ENCODE measurements at places on chromosomes 6 and 20. TPM values are rescaled to one million over a fixed set of nuclear protein-coding genes. Genes with fewer than 3 reads are reported as not detected.

GRCh38 chr6:129767776-129768485 lies 58.0 kb upstream of the ARHGAP18 start:
- no peak for DNase-seq

GRCh38 chr6:119442776-119443184 lies 93.2 kb upstream of the MAN1A1 start:
- DNase-seq: no peak

- DNase-seq: no peak
These were observed 178.2 kb downstream of the SOX4 start for GRCh38 chr6:21771626-21772320.

- DNase-seq: peak; percentile 12
These were observed 7.4 kb upstream of the BPIFA3 start for GRCh38 chr20:33209789-33210188.

DNA sequence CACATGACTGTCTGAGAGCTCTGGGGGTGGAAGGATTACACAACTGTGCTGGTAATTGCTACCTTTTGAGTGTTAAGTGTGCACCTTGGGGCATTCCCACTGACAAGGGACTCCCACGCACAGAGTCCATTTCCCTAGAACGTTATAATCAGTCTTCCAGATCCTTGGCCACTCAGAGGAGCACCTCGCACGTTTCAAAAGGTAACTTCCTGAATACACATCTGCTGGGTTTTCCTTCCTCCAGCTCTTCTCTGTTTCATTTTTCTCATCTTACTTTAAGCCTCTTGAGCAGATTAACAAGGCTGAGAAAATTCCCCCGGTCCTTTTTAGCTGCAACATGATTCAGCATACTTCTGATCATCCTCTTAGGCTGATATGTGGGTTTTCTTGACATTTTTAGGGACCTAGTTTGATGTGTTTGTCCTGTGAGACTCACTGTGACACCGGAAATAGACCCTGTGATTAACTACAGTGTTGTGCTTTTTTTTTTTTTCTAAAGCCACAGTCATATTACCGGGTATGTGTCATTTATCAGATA lies 98.4 kb upstream of the DUSP22 start:
- DNase-seq: no peak

DNA sequence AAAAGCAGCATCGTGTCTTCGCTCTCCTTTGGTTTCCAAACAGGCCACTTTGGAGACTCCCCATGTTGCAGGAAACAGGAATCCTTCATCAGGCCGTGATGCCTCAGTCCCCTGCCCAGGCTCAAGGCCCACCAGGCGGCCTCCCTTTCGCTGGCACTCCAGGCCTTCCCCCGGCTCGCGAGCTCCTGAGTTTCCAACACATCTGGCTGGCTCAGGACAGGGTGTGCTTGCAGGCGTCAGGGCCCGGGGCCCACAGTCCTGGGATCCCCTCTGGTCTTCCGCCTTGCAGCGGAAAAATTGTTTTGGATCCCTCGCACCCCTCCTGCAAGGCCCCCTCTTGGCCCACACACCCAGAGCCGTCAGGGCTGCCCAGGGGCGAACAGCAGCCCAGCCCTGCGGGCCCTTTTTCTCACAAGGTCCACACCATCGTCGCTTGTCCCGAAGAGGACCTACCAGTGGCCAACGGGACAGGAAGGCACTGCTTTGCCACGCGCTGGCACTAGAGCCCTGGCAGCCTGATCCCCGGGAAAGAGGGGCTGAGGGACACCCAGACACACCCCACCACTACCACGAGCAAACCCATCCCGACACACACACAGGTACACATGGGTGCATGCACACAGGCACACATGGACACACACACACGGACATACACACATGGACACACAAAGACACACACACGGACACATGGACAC lies 1930.9 kb upstream of the DEFB115 start:
- no peak for DNase-seq

GRCh38 chr20:62008643-62009183 lies 57.0 kb downstream of the TAF4 start:
- no peak for DNase-seq

NKX2-2 gene
- total RNA-seq: not detected

CALHM5 gene
- total RNA-seq: 0.34 TPM
